ENCODE measurements at places on chromosomes 3 and 15.

DNA sequence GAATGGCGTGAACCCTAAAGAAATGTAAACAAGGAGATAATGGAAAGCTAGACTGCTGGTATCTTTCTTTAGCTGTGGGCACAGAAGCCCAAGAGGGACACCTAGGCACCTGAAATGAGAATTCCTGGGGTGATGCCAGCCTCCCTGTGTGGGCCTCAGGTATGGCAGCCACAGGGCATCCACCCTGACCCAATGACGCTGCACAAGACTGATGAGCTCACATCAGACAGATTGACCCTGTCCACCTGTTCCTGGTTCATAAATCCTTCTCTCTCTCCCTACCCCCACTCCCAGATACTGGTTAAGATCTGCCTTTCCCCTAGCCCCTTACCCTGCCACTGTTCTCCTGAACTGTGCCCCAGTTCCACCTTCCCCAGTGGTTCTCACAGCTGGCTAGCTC is 1.5 kb downstream of the GLB1 start:
- no peak for DNase-seq

GRCh38 chr15:77144492-77145070 is 73.7 kb upstream of the TSPAN3 start:
- DNase-seq: no peak

- DNase-seq: no peak
Measured at GRCh38 chr3:126033765-126034164, 50.2 kb downstream of the SLC41A3 start.

DNA sequence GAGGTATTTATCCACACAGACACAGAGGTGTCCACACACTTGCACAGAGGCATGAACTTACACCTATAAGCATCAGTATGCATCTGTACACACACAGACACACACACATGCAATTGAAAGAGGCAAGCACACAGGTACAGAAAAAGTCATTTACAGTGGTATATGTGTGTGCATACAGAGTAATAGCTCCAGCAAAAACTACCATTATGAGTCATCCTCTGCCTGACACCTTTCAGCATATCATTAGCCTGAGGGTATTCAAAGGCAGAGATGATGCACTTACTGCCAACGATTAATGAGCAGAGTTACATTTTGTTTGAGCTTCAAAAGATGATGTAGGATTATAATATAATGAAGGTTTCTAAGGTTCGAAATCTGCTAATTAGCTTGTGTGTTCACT is 100.3 kb upstream of the TPRG1 start:
- no peak for DNase-seq

GRCh38 chr15:95277266-95277665 is 1045.9 kb downstream of the MCTP2 start:
- no peak for DNase-seq

DNA sequence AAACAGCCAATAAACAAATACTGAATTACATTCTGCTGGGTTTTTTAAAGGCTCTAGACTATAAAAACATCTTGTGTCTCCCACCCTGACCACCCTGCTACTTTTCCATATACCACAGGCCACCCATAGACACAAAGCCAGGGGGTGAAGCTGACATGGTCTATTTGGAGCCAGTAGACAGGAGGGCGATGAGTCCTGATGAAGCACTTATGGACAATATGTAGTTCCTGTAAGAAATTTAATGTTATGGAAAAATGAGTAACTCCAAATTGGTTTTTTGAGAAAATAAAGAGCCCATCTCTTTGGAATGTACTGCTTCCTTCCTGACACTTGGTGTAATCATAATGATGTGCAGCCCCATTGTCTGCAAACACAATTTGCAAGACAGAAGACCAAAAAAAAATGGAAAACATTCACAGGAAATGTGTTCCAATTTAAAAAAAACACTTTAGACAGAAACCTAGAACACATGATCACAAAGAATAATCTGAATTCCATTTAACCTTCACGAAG is 11.8 kb downstream of the SSR3 start:
- DNase-seq: no peak

DNA sequence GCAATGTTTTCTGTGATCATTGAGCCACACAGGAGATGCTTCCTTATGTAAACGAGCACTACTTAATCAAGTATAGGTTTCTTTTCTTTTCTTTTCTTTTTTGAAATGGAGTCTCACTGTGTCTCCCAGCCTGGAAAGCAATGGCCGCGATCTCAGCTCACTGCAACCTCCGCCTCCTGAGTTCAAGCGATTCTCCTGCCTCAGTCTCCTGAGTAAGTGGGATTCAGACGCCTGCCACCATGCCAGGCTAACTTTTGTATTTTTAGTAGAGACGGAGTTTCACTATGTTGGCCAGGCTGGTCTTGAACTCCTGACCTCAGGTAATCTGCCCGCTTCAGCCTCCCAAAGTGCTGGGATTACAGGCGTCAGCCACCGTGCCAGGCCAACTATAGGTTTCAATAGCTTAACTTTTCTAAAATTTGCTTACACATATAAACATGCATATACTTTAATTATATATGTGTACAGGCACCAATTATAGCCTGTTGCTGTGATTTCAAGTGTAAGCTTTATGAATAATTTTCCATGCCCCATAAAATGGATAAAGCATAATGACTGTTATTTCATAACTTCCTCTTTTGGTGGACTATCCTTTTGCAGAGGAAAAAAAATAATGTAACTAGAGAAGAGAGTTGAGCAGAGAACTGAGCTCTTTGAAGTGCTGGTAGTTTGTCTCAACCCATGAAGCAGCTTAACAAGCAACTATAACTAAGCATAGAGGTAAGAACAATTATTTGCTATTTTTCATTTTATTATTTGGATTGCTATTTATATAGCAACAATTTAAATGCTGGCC is 24.8 kb upstream of the MBNL1 start:
- no peak for DNase-seq

DNA sequence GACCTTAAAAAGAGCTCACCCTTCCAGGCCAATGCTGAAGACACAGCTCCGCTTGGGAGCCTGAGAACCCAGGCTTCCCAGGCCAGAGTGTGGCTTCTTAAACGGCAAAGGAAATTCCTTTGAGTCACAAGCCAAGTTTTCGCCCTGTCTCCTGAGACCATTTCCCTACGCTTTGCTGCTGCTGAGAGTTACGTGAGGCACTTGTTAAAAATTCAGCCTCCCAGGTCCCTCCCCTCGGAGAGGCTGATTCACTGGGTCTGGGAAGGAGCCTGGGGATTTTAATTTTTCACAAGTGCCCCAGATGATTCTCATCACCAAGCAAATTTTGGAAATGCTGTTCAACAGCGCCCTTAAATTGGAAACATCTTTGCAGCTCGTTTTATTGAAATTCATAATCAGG is 25.5 kb downstream of the RLBP1 start:
- no peak for DNase-seq

GRCh38 chr3:144314946-144315345 is 343.3 kb downstream of the DIPK2A start:
- DNase-seq: no peak

- no peak for DNase-seq
Measured at GRCh38 chr3:122219242-122219872, 35.9 kb downstream of the CASR start.

- no peak for DNase-seq
Measured at GRCh38 chr15:73803806-73804205, 50.7 kb upstream of the INSYN1 start.

DNA sequence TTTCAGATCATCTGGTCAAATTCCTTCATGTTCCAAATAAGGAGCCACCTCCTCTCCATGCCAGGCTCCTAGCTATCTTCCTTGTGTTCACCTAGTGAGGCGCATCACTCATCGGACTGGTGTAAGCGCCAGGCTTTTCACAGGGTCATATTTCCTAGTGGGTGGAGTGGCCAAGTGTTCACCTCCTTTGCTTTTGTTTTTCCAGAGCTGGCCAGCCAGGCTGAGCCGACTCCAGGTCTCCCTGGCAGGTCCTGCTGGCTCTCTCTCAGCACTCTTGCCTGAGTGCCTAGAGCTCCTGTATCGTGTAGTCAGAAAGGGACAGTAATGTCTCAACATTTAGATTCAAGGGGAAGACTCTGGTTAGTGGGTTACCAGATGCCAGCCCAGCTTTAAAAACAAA is 31.0 kb downstream of the HEG1 start:
- no peak for DNase-seq

DNA sequence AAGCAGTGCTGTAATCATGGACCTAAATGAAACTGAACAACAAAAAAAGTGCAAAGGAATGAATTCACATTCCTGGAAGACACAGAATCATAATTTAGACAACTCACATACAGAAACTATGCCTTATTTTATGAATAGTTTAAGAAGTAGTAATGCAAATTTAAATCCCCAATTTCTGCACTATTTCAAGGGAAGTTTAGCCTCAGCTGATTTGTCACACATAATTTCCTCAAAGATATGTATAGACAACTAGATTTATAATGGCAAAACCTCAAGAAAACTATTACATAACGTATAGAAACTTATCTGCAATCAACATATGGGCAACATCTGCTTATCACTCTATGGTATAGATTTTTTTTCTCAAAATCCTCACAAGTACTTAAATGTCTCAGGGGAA is 7.8 kb upstream of the PTX3 start:
- no peak for DNase-seq

- DNase-seq: no peak
Measured at GRCh38 chr15:31503758-31504461, 177.3 kb downstream of the KLF13 start.

GRCh38 chr3:119703820-119704531 is 1.2 kb downstream of the CFAP91 start:
- DNase-seq: no peak

GRCh38 chr3:14242490-14243311 is 64.1 kb downstream of the LSM3 start:
- DNase-seq: no peak

- DNase-seq: no peak
Measured at GRCh38 chr15:22872936-22873701, 34.7 kb downstream of the NIPA2 start.

- DNase-seq: no peak
Measured at GRCh38 chr3:13655061-13655913, 106.4 kb downstream of the FBLN2 start.

- DNase-seq: no peak
Measured at GRCh38 chr15:73716417-73716816, 32.2 kb downstream of the CD276 start.

GRCh38 chr3:59245859-59246501 is 196.2 kb upstream of the CFAP20DC start:
- no peak for DNase-seq

GRCh38 chr3:180265551-180265950 is 228.8 kb upstream of the PEX5L start:
- DNase-seq: no peak

DNA sequence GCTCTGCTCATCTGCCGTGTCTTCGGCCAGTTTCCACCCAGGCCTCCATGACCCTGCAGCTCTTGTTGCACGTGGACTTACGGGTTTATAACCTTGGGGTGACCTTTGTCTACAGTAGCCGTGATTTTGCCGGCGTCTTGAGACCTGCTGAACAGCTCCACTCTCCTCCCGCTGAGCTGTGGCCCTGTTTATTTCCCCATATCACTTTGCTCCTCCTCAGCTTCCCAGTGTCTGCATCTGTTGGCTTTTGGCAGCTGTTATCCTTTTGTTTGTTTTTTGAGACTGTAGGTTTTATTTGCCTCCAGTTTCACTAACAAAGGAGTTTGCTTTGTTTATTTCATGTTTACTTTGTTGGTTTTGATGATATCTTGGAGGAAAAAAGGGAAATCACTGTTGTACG is 29.3 kb upstream of the SLC28A1 start:
- no peak for DNase-seq

- DNase-seq: no peak
Measured at GRCh38 chr15:51600114-51600513, 22.5 kb downstream of the DMXL2 start.

DNA sequence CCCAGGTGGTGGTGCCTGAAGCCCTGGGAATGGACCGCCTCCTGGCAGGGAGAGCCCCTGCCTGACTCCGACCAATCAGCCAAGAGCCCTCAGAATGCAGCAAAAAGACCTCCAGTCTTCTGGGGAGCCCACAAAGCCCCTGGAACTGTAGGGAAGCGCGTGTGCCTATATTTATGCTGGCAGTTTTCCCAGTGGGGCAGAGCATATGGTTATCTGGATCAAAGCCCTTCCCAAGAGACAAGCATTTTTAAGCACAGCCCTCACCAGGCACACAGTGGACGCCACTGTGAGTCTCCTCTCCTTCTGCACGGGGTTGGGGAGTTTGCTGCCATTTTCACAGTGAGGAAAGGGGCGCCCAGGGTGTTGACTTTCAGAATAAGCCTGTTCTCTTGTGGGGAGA is 80.9 kb upstream of the RPL32 start:
- no peak for DNase-seq

- no peak for DNase-seq
Measured at GRCh38 chr3:57872606-57873005, 116.5 kb downstream of the SLMAP start.

GRCh38 chr15:99704444-99704838 is 28.8 kb downstream of the LYSMD4 start:
- no peak for DNase-seq

GRCh38 chr3:122112754-122113153 is 57.6 kb downstream of the CD86 start:
- DNase-seq: no peak

DNA sequence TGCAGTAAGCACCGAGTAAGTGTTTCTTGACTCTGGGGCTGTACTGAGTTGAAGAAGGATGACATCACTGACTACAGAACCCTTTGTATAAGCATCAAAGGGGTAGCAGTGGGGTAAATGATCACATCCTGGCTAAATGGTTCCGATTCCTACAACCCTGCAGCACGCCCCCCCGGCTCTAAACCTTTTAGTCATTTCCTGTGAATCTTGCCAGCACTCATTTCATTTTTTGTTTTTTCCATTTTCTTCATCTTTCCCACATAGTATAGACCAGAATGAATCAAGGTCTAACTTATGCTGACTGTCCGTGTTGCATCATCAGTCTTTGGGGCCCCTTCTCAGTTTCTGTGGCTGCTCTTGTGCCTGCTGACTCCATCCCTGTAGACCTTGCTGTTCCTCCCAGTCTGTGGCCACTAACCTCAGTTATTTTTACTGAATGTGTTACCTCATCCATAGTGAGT is 383.1 kb upstream of the TPRG1 start:
- no peak for DNase-seq

DNA sequence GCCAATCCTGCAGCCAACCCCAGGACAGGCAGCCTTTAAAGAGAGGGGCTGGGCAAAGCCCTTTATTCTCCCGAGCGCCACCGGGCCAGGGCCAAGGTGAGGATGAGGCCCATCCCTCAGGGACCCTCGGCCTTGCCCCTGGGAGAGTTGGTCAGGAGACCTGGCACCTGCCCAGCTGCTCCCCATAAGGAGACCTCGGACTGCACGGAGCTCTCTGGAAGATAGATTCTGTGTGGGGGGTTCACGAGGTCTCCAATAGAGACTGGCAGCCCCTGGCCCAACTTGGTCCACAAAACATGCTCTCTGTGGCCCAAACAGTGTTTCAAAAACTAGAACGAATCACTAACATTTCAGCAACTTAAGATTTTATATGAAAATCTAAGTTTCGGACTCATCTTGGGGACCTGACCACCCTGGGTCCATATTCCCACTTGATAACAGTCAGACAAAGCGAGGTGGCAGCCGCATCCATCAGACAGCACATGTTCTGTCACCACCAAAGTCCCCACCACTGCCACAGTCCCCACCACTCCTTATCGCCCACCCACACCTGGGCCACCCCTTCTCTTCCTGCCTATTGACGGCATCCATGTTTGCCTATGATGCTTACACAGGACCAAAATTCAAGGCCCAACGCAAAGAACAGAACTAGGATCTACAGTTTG is 114.4 kb upstream of the RPL32 start:
- DNase-seq: no peak

- no peak for DNase-seq
Measured at GRCh38 chr3:68757157-68757556, 175.2 kb downstream of the TAFA4 start.

GRCh38 chr15:65912235-65912634 is 42.9 kb downstream of the RAB11A start:
- no peak for DNase-seq
